ENCODE measurements at places on chromosomes 16 and 17. TPM values are rescaled to one million over a fixed set of nuclear protein-coding genes. Genes with fewer than 3 reads are reported as not detected.

The CKLF gene
- 67.6 TPM for total RNA-seq

The KRTAP4-9 gene
- not detected for total RNA-seq

The MPV17L gene
- 5.8 TPM for total RNA-seq

The TNFSF13 gene
- 0.51 TPM for total RNA-seq

The ATP2A1 gene
- 1.3 TPM for total RNA-seq

The DNASE1 gene
- total RNA-seq, result 4.2 TPM

The ZBTB4 gene
- total RNA-seq, result 18.5 TPM
